ENCODE measurements at places on chromosomes 4 and X.
A peak's percentile ranks its signal among the peaks of the same experiment; 100 is the strongest.

GRCh38 chr4:180380733-180381132 is 1862.5 kb upstream of the TENM3 start:
- peak; percentile 62 for DNase-seq

DNA sequence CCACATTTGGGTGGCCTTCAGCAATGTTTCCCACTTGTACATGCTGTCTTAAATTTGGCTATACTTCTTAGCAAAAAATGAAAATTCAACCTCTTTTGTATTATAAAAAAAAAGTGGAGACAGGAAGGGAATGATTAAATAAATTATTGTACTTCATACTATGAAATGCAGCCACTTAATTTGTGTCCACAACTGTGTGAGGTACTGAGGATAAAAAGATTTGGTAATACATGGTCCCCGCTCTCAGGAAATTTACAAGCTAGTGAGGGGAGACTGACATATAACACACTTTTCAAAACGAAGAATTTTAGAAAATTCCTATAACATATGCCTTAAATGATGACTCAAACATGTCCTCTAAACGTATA is 105.0 kb downstream of the HNRNPD start:
- DNase-seq = no peak

- peak; percentile 2 for DNase-seq
These were observed 40.7 kb downstream of the ANXA3 start for GRCh38 chr4:78592088-78592783.

GRCh38 chr4:76607266-76607799 is 172.3 kb downstream of the SHROOM3 start:
- DNase-seq = no peak

DNA sequence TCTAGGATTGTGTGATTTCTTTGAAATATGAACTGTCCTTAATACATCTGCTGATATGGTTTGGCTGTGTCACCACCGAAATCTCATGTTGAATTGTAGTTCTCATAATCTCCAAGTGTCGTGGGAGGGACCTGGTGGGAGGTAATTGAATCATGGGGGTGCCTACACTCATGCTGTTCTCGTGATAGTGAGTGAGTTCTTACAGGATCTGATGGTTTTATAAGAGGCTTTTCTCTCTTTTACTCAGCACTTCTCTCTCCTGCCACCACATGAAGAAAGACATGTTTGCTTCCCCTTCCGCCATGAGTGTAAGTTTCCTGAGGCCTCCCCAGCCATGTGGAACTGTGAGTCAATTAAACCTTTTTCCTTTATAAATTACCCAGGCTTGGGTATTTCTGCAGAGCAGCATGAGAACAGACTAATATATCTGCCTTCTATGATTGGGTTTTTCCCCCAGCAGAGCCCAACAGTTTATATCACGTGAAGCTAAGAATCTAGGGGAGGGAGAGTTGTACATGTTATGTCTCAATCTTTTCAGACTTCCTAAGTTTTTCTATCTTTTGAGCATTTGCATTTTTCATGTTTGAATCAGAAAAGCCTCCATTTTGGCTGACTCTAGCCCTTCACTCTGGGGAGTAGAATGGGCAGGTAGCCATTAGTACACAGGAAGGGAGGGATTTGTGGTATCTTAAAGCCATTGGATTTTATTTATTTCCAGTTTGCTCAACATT is 58.9 kb downstream of the PLAC1 start:
- no peak for DNase-seq

DNA sequence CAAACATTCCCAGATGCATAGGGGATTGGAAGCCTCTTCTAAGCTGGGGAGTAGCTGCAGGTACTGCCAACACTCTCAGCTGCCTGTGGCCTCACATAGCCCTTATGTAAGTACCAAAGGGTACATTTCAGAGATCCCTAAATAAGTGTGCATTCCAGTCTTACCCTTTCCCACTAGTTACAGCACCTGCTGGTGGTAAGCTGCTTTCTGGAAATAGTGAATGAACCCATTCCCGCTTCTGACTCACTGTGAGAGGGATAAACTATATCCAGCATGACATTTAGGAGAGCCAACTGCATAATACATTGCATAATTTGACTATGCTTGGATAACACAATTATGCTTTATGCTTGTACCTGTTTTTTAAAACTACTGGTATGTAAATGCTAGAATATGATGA is 149.0 kb downstream of the FAM13A start:
- no peak for DNase-seq

GRCh38 chrX:119692191-119693039 is 553 bp downstream of the SEPTIN6 start:
- peak; percentile 26 for DNase-seq

GRCh38 chr4:113478032-113478431 is 283.5 kb downstream of the CAMK2D start:
- no peak for DNase-seq

- DNase-seq = no peak
These were observed 434.1 kb downstream of the INPP4B start for GRCh38 chr4:142411993-142412392.

DNA sequence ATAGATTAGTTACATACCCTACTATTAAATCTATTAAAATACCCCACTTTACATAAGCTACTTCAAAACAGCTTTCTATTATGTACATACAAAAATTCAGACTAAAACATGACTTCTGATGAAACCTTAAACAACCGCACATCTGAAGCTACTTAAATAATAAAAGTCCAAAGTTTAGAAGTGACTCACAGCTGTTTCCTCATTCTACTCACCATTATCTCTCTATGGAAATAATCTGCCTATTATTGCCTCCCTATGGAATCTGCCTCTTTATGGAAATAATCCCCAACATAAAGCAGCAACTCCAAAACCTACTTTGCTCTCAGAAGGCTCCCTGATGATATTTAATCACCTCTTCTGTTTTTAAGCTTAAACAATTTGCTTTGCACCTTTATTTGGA is 15.7 kb upstream of the BANK1 start:
- DNase-seq = no peak

- no peak for DNase-seq
These were observed 392.6 kb upstream of the EPHA5 start for GRCh38 chr4:66062921-66063320.

DNA sequence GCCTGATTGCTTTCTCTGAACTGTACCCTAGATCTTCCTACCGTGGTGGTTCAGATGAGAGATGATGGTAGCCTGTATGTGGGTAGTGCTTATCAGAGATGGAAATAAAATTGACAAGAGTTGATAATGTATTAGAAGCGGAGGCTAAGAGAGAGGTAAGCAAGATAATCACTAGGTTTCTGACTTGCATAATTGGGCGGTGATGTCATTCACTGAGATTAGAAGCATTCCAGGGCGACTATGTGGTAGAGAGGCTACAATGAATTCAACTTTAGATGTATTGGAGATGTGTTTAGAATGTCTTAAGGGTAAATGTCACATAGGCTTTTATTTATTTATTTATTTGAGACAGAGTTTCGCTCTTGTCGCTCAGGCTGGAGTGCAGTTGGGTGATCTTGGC is 415 bp upstream of the TENM3 start:
- DNase-seq = peak; percentile 70

DNA sequence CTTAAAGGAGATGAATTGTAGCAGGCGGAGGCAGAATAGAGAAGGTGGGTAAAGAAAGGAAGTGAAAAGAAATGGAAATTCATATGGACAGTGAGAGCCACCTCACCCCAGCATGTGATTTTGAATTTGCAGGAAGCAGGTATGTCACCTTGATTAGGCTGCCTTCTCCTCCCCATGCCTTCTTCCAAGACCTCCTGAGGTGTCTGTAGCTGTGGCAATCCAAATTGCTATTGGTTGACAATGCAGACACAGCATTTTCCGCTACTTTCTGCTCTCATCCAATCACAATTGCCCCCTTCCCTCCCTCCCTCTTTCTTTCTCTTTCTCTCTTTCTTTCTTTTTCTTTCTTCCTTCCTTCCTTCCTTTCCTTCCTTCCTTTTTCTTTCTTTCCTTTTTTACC is 38.5 kb downstream of the RAB33B start:
- DNase-seq = no peak

DNA sequence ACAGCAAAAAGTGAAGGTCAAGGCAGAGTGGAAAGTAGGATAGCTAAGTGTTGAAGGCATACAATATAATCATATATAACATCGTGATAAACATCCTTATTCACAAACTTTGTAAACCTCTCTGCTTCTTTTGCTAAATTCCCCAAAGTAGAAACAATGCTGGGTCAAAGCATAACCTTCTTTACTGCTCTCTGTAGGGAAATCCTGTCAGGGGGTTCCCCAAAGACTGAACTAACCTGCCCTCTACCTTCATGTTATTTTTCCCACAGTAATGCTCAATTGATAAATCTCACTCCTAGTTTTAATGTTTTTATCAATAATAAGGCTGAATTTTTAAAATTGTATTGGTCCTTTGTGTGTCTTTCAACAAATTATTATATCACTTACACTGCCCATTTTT is 55.7 kb downstream of the DCHS2 start:
- no peak for DNase-seq

DNA sequence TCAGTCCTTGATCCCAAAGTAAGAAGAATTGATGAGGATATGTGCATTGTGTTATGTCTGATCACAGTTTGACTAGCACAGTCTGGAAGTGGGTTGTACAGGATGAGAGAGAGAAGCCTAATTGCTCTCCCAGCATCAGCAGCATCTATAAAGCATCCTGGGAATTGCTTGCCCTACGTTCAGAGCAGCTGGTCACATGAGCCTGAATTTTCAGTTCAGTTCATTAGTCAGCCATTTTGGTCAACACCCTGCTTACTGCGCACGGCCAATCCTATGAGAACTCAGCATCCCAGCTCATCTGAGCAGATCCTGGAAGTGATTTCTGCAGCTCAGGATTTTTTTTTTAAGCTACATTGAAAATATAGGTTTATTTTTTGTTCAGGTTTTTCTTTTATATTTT is at the start of gene RUFY3:
RUFY3 (plus strand) TSS at position 218 of the 400 bp plus-strand sequence. CDS start 610 bp downstream, outside the sequence.
- DNase-seq = peak; percentile 66

- no peak for DNase-seq
These were observed 205.7 kb downstream of the AR start for GRCh38 chrX:67749536-67749935.

DNA sequence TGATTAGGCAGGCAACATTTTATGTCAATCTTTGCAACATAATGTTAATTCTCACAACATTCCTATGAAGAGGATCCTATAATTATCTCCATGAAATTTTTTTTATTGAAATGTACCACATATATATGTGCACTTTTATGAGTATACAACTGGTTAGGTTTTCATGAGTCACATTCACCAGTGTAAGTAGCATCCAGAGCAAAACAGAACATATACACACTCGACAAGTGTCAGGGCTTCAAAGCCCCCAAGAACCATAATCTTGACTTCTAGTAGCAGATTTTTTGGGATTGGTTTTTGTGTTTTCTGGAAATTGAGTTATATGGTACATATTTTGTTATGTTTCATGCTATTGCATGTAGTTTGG is 62.4 kb downstream of the ARHGAP10 start:
- DNase-seq = no peak

DNA sequence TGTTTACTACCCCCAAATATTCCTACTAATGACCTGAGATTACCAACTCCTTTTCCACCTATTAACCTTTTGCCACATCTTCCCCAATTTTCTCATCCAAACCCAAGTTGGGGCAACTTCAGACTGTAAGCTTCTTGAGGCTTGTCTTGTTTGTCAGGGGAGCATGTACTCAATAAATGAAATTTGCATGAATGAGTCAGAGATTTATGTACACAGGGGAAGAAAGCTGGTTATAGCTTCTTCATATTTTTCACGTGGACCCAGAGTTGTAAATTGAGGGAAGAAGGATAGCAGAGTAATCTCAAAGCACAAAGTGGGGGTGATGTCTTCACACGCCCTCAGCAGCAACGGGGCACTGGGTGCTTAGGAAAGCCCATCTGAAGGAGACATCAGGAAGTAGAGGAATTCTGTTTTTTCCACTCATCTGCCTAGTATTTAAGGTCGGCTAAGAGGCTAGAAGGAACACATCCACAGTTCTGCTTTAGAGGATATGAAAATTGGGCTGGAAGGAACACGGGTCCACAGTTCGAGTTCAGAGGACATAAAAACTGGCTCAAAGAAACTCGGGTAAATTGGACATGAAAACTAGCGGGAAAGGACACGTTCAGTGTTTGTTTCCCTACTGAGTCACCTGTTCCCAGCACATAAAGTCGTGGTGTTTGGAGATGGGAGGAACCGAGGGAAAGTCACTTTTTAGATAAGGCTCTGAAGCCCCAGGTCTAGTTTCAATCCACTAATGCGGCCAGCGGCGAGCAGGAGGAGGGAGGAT is 696 bp upstream of the CA5B start:
- no peak for DNase-seq

DNA sequence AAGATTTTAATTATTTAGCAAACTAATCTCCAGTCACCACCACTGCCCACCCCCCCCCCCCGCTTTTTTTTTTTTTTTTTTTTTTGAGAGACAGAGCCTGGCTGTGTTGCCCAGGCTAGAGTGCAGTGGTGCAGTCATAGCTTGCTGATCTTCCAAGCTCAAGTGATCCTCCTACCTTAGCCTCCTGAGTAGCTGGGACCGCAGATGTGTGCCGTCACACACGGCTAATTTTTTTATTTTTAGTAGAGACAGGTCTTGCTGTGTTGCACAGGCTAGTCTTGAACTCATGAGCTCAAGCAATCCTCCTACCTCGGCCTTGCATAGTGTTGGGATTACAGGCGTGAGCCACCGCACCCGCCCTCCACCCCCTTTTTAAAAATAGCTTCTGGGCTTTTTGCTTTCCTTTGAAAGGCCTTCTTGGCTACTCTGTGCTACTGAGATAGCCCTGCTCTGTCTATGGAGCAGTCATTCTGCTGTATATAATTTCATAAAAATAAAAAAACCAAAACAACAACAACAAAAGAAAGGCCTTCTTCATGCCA is 18.7 kb downstream of the TXLNG start:
- no peak for DNase-seq

GRCh38 chr4:38466401-38466800 is 197.6 kb upstream of the KLF3 start:
- peak; percentile 12 for DNase-seq

DNA sequence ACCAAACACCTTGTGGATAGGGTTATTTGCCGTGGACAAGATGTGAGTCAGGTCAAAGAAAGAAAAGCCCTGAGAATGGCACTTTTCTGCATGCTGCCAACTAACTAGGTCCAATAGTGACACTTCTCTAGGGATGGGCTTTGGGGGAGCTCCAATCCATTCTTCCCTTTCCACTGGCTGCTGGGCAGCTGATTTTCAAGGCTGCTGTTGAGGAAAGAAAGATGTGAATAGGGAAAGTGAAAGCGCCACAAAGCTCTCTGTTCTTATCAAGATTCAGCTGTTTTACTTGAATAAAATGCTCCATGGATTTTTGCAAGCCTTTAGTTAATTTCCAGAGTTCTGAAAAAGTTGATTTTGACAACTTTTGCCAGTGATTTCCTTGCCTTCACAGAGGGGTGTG is 244.2 kb upstream of the F9 start:
- no peak for DNase-seq

DNA sequence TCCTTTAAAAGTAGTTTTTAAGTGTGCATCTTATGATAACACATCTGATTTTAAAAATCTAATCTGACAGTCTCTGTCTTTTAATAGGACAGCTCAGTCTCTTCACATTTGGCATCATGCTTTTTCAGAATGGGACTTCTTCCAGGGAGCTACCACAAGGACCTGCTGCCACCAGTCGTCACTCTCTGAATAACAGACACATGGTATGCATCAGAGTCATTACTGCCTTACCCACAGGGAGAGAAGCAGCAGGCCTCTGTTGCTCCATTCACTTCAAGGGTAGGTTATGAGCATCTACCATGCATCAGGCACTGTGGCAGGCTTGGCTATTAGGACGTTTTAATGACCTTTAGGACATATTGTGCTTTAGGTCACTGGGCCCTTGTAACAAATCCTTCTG is 50.0 kb upstream of the AFAP1 start:
- no peak for DNase-seq

- peak; percentile 5 for DNase-seq
These were observed 421.2 kb downstream of the TRAM1L1 start for GRCh38 chr4:116664198-116664597.

- peak; percentile 84 for DNase-seq
These were observed 894.8 kb upstream of the EPHA5 start for GRCh38 chr4:66564901-66565651.
